ENCODE measurements at places on chromosomes 2 and 18.

GRCh38 chr18:48216639-48217257 lies 192.4 kb downstream of the ZBTB7C start:
- no peak for DNase-seq

DNA sequence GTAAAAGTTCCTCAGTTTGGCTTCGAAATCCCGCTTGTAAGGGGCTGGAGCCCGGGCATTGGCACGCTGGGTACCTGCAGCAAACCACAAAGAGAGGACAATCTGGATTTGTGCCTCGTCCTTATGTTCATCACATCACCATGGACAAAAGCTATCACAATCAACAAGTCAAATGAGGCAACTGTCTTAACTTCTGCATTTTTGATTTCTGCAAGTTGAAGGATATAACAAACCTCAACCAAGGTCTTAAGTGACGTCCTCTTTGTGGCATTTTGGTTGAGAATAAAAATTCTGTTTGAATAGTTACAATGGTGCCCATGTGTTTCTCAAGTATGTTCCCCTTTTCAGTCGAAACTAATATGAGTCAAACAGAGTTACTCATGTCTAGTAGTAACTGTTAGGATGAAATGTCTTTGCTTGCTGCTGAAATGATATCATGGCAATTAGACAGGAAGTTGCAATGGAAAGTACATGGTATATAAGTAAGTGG lies 70.8 kb upstream of the STK17B start:
- DNase-seq, result no peak

DNA sequence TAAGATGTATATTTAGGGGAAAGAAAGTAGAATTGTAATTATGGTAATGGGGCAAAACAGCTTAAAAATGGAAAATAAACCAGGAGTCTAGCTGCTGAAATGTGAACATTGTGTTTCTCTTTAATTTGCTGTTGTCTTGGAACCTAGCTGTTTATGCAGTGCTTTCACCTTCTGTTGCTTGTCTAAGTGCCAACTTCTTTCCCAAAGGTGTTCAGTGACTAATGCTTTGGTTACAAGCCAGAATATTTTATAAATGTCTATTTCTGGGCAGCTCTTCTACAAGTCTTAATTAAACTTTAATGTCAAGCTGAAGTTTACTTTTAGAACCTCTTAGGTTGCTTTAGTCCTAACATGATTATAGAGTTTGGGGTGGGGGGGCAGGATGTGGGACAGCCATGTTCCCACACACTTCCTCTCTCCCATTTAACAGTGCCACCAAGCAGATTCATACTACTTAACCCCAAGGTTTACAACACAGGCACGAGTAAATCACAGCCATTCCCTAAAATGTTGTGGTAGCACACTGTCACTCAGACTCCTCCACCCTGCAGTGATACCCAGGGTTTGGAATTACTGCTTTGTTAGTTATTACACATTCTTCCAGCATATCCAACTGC lies 60.6 kb downstream of the ITGA4 start:
- no peak for DNase-seq

DNA sequence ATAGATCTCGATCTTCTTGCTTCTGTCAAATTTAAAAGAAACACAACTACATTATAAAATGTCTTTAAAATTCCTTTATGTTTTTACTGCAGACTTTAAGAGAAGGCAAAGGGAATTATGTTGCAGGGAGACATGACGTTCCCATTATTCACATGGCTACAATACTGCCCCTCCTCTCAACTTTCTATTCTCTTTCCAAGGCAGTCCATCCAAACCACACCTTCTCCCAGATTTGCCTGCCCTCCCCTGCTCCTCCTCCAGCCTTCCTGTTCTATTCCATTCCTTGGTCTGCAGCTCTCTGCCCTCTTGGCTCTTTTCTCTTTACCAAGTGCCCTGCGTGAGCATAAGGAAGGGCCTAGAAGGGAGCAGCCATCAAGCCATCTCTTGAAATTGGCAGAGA lies 61.3 kb downstream of the NABP1 start:
- no peak for DNase-seq

All from Calu3 (cell line).